IPS-NIHi11 (cell line): ENCODE measurements at places on chromosomes 11 and 22.

- no peak for DNase-seq
Measured at GRCh38 chr11:69588270-69588669, 52.7 kb upstream of the CCND1 start.

DNA sequence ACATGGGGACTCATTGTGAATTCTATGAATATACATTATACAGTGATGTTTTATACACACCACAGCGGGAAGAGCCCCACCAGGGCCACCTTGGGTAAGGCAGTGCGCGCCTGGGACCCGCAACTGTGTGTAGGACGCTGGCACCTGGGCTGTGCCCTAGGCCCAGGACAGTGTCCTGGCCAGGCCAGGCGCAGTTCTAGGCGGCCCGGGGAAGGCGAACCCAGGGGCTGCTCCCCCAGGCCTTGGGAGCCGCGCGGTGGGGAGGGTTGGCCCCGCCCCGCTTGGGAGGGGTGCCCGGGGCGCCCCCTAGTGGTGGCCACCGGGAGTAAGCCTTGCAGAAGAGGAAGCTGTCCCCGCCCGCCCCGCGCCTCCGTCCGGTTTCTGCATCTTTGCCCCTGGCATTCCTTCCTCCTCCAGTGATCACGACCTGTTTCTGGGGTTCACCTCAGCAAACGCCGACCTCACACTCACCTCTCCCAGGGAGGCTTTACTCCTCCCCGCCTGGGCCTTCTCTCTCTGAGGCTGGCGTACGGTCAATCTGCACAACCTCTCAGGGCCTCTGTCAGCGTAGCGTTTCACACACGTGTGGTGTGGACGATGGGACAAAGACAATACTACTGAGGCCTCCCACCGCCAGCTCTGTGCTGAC is 9.5 kb upstream of the EHD1 start:
- peak; percentile 95 for DNase-seq

- no peak for DNase-seq
Measured at GRCh38 chr11:33575311-33575710, 125.3 kb downstream of the C11orf91 start.

GRCh38 chr11:80048513-80048912 is 607.7 kb upstream of the TENM4 start:
- no peak for DNase-seq

- DNase-seq, result no peak
Measured at GRCh38 chr11:115194802-115195110, 309.5 kb downstream of the CADM1 start.

GRCh38 chr11:96315476-96315875 is 27.5 kb downstream of the MAML2 start:
- DNase-seq, result no peak

GRCh38 chr22:43592476-43592875 is 180.7 kb downstream of the MPPED1 start:
- DNase-seq, result peak; percentile 42

- no peak for DNase-seq
Measured at GRCh38 chr11:93655047-93655446, 6.4 kb upstream of the CEP295 start.

- no peak for DNase-seq
Measured at GRCh38 chr11:118619444-118620197, 12.2 kb downstream of the PHLDB1 start.

DNA sequence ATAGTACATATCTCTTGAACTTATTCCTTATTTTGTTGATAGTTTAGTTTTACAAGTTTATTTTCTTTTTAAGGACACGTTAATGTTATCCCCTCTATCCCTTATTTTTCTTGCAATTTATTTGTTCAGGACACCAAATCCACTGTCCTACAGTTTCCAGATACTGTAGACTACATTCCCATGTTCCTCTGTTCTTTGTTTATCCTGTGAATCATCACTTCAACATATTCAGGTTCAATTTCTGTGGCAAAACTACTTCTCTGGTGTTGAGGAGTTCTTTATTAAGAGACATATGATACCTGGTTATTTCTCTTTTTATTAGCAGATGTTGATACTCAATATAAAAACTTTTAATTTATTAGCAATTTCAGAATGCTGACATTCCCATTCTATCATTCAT is 72.8 kb upstream of the CLNS1A start:
- no peak for DNase-seq

DNA sequence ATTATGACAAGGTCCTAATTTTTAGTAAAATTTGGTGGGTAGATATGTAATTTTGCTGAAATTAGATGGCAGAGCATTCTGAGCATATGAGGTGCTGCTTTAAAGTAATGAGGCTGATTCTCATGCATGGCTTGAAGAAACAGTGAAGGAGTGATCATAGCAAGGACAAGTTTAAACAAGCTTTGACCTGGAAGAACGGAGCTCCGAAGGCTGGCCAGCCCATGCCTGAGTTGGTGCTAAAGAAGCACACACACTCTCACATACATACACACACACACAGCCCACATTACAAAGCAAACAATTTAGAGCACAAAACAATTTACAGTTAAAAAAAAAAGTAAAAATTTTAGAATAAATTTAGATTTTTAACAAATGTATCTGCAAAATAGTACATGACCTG is 150.7 kb downstream of the DCDC1 start:
- no peak for DNase-seq

DNA sequence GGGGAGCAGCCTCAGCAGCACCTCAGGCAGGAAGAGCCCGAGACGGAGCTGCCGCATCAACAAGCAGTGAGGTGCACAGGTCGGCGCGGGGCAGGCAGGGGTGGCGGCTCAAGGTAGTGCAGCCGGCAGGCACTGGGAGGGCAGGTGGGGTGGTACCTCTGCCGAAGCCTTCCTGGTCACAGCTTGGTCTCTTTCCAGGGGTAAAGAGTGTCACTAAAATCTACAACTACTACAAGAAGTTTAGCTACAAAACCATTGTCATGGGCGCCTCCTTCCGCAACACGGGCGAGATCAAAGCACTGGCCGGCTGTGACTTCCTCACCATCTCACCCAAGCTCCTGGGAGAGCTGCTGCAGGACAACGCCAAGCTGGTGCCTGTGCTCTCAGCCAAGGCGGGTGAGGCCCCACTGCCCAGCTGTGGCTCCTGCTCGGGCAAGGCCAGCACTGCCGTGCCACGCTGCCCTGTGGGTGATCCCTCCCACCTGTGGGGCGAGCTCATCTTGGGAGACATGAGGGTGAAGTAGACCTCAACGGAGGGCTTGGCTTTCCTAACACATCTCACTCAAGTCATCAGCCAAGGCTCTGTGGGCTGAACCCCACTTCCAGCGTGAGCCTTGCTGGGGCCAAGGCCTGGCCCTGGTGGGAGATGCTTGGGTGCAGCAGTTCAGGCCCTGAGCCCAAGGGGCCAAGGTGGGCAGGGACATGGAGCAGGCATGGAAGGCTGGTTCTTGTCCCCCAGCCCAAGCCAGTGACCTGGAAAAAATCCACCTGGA is 13.6 kb downstream of the GATD1 start:
- DNase-seq, result no peak

GRCh38 chr11:64959498-64959897 is 12.4 kb downstream of the MAJIN start:
- DNase-seq, result no peak

DNA sequence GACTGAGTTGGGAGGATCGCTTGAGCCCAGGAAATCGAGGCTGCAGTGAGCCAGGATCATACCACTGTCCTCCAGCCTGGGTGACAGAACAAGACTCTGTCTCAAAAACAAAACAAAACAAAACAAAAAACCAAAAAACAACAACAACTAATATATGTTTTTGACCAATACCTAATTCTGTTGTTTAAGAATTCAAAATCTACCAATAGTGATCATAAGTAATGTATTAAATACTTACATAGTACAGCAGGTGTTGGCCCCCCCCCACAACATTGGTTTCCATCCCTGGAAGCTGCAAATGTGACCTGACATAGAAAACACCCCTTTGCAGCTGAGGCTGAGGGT is 74.7 kb downstream of the KCNQ1 start:
- no peak for DNase-seq

DNA sequence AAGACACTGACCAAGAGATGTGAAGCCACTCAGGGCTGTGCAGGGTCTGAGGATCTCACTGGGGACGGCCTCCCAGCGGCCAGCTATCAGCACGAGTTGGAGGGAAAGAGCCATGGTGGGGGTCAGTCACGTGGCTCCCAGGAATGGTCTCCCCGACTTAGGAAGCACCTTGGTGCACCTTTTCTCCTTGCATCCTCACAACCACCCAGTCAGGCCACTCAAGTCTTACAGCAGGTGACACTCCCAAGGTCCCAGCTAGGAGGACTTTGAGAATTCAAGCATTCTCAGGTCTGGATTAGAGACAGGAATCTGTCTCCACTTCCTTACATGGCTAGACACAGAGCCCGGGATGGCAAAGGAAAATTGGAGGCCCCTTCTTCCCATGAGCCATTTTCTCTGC is 2.7 kb downstream of the RNASEH2C start:
- DNase-seq, result no peak

GRCh38 chr22:47210686-47211085 is 448.2 kb downstream of the TBC1D22A start:
- DNase-seq, result no peak

GRCh38 chr22:45102896-45103420 is 60.8 kb upstream of the NUP50 start:
- DNase-seq, result no peak

DNA sequence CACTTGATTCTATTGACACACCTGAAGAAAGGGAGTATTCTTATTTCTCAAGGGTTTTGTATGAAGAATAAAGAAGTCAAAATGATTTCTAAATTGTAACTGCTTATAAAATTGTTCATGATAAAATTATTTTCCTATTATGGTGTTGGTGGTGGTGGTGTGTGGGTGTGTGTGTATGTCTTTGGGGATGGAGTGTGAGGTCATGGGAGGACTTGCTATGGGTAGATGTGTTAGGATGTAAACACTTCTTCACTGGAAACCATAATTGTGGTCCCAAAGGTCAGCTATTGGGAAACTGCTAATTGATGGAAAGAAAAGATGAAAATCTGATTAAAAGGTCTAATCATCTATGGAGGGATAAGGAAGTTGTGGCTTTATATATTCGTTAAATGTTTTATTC is 5.1 kb downstream of the TRIM22 start:
- DNase-seq, result no peak

- DNase-seq, result no peak
Measured at GRCh38 chr11:132644520-132645239, 887.6 kb downstream of the OPCML start.

GRCh38 chr11:122422682-122423081 is 232.8 kb upstream of the UBASH3B start:
- no peak for DNase-seq

DNA sequence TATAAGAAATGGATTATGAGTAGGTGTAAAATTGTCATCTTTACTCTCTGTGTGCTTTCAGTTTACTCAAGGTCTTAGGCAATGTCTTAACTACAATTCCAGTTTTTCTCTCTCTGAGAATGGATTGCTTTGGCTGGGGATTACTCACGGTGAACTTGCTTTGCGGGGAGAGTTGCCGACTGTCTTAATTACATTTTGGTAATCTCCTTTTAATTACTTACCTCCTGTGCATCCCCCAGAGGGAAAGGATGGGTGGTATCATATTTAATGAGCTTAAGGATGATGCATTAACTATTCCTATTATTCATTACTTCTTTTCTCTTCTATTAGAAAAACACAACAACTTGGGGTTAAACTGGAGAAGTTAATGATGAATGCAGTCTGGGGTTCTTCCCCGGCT is 159.4 kb downstream of the MPPED1 start:
- no peak for DNase-seq

- no peak for DNase-seq
Measured at GRCh38 chr11:70782401-70782913, 384.1 kb downstream of the CTTN start.

- no peak for DNase-seq
Measured at GRCh38 chr11:68549789-68550484, 89.4 kb downstream of the PPP6R3 start.

GRCh38 chr22:40594346-40594745 is 42.2 kb downstream of the MRTFA start:
- no peak for DNase-seq

DNA sequence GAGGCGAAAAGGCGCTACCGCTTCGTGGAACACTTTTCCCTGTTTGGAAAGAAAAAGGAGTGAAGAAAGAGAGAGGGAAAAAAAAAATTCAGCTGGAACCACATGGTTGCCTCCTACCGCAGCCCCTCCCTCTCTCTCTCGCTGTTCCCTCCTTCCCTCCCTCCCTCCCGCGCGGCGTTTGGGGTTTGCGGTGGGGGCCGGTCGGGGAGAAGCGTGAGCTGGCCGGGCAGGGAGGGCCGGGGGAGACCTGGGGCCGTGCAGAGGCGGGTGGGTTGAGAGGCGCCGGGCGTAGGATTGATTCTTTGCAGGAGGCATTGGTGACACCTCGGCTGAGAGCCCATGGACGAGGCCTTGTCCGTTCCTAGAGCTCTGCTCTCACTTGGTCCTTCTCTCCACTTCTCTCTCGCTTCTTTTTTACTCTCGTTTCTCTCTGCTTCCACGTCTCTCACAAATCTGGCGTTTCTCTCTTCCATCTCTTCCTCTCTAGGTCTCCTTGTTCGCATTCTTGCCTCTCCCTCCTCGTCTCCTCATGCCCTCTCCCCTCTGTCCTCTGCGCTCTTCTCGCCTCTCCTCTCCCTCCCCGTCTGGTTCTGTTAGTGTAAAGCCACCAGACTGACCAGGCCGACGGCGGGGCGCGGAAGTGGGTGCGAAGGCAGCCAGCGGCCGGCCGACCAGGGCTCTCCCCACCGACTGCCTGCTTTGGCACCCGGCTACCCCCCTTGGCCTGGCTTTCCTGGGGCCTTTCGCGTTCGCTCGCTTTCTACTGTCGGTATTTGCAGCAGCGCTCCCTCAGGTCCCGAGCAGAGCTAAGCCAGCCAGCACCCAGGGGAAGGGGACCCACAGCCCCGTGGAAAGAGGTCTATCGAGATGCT is at the start of gene CLMP:
CLMP (minus strand) TSS at position 61 of the 872 bp plus-strand sequence. CDS start 308 bp downstream, outside the sequence.
- peak; percentile 62 for DNase-seq

DNA sequence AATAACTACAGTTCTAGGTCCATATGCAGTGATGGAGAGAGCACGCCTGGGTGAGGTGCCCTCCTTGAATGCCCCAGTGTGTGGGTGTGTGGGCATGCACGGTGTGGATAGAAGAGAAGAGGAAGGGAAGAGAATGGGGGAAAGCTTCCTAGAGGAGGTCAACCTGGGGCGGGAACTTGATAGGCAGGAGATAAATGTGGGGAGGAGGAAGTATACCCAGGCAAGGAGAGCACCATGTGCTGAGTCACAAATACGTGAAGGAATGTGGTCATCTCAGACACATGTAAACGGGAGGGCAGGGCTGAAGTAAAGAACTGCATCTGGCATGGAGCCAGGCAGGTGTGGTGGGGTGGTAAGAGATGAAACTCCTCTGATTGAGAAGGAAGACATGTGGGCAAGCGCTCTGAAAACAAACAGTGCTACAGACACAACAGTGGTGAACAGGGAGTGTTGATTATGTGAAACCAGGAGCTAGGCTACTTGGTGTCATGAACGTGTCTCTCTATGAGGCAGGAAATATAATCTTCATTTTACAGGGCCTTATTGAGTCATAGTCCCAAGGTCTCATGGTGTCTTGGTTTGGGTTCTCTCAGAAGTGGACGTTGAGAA is 61.5 kb upstream of the EED start:
- DNase-seq, result peak; percentile 29
